ENCODE measurements at places on chromosomes 2 and 18.

DNA sequence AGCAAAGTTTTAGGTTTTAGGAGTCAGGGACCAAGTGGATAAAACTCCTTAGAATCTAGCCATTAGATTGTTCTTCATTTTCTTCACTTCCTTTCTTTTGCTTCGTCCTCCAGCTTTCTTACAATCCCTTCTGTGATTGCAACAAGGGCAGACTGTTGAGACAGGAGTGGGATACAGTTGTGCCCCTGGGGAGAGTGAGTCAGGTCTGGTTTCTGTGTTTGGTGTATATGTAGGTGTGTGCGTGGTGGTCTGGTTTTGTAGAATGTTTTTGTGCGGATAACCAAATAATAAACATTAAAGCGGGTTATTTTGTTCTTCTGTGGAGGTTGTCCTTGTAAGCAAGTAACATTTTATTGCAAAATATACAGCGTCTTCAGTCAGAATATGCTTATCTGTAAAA is 7.3 kb downstream of the INSIG2 start:
- DNase-seq = no peak

DNA sequence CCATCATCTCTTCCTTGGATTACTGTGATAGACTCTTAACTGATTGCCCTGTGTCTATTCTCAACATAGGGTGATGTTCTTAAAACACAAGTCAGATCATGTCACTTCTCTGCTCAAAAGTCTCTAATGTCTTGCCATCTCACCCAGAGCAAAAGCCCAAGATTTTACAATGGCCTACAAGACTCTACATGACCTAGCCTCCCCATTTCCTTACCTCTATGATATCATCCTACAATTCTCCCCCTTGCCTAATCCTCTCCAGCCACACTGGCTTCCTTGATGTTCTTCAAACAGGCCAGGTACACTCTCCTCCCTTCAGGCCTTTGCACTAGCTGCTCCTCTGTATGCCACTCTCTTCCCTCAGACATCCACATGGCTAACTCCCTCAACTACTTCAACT is 55.1 kb downstream of the ROCK1 start:
- DNase-seq = no peak

GRCh38 chr2:173955867-173956266 is 9.3 kb downstream of the SP3 start:
- no peak for DNase-seq

DNA sequence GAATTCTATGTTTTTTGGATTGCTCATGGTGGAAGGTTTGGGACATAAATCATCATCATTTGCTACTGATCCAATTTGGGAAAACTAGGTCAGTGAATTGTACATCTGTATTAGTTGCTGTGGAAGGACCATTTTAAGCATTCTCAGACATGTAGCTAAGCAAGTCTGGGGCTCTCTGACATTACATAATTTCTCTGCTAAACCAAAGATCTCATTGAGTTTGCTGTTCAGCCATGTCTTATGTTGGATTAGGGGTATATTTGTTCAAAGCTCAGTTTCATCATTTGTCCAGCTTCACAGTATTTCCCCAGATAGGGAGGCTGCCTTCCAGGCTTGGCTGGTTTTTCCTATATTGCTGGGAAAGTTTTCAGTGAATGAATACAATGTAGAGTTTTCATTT is 399.7 kb downstream of the MTX2 start:
- DNase-seq = no peak

DNA sequence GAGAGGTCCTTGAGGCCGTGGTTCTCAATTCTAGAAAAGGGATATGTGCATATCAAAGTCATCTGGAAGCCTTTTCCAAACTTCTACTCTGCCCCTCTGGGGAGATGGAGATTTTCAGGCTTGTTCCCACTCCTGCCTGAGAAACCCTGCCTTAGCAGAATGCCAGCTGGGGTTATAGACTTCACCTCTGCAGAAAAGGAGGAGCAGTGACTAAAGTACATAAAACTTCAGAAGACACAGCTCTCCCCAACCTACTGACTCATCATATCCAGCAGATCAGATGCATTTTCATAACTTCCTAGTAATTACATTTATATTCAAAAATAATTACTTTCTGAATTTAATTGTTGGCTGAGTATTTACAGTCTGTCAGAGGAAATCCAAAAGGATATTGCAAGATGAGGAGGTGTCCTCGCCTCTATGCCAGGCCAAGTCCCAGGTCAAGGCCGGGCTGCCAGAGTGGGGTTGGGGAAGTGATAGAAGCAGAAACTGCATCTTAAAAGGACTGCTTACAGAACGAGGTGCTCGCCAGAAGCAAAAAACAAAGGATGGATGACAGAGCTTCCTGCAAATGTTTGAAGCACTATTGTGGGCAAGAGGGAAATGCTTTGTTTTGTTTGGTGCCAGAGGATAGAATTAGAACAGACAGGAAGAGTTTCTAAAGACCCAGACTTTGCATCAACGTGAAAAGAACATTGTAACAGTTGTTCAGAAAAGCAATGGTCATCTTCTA is 75.6 kb upstream of the APCDD1 start:
- no peak for DNase-seq

GRCh38 chr18:77359561-77360314 is 110.1 kb downstream of the GALR1 start:
- DNase-seq = no peak

DNA sequence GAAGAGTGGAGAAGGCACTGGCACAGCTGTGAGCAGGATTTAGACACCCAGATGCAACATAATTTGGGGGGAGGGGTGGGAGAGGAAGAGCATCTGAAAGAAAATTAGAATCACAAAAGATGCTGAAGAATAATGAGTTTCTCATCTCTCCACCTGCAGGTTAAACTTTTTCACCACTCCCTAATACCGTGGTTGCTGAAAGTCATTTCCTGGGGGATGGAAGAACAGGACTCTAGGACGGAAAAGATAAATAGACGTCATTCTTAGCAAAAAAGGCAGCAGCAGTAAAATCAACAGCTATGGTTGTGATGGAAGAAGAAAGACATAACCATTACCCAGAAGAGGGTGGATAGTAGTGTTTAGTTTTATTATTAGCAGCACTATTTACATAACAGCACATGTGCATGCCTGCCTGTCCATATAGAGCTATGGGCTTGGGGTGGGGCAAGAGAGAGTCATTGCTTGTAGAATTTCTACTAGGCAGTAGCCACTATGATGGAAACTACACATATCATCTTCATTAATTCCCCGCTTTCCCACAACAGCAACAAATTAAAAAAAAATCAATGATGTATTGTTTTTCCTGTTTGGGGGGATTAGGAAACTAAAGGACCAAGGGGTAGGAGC is 212.2 kb downstream of the TRIB2 start:
- DNase-seq = no peak

DNA sequence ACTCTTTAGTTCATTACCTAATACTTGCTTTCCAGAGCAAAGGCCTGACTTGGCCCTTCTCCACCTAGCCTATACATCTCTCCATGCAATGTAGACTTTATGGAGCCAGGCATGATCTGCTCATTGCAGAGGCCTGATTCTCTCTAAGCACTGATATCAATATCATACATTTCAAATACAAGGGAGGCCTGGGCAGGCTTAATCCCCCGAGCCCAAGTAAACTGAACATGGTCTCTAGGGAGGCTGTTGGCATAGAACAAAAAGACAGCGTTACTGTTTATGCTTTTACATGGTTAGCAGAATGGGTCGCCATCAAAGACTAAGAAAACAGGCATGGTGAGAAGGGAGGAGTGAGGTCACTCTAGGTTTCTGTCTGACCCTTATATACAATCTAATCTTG is 695.1 kb downstream of the ZEB2 start:
- DNase-seq = no peak

DNA sequence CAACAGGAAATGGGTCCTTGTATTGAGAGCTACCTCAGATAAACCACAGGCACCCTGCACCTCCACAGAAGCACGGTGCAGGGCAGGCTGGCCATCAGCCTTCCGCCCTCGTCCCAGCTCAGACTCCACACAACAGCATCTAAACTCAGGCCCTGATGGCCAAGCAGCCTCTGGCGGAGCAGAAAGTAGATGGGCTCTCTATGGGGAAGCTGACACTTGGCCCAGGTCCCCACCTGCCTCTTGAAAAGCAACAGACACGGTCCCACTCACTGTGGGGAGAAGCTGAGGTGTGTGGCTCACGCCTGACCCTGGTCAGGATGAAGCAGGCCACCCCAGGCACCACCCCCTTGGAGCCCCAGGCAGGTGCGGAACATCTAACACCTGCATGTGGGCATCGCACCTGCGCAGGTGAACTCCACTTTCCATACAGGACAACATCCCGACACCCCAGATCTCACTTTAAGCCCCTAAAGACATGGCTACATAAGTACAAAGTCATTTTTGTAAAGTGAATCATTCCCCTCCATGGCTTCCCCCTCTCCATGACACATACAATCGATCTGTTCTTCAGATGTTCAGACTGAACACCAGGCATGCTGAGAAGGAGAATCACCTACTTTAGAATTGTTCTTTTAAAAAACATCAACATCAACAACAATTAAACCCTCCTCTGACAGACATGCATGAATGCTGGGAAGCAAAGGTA is 208.4 kb downstream of the ZBTB7C start:
- DNase-seq = no peak

DNA sequence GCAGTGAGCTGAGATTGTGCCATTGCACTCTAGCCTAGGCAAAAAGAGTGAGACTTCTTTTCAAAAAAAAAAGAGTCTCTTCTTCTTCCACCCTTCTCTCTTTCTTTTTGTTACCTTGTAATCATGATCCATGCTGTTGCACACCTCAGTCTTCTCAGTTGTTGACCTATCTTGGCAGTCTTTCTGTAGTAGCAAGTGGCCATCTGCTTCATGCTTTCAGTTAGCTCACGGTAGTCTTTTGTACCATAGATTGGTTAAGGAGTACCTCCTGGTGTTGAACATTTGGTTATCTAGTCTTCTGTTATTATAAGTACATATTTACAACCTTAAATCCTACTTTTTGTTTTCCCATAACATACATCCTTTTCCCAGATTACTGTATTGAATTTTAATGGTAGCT is 3.1 kb downstream of the GORASP2 start:
- DNase-seq = no peak

- no peak for DNase-seq
These were observed 30.0 kb upstream of the MBP start for GRCh38 chr18:77162580-77162979.

GRCh38 chr2:234003972-234004617 is 46.4 kb upstream of the SPP2 start:
- no peak for DNase-seq

DNA sequence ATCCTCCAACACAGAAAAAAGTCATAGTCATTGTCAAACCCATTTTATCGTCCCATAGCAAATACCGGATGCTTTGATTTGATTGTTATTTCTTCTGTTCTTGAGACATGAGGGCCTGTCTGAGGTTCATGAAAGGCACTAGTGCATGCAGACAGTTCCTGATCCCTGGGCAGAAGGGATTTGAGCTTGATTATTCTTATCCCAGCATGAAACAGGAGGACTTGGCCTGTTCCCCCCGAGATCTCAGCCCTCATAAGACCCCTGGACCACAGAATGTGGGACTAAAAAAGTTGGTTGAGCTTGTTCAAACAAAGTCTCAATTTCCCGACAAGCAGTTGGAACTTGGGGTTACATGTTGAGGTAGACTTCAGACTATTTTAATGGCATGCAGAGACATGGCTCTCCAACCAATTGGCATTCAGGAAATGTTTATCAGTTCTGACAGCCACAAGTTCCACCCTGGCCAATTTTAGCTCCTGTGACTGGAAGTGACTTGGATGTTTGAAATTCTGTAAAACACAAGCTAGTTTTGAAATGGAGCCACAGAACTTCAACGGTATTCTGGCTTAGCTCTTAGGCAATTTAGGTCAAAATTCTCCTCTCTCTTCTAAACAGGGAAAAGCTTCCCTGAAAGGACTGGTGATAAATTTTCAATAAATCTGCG is 366.9 kb upstream of the SLC14A2 start:
- DNase-seq = no peak

DNA sequence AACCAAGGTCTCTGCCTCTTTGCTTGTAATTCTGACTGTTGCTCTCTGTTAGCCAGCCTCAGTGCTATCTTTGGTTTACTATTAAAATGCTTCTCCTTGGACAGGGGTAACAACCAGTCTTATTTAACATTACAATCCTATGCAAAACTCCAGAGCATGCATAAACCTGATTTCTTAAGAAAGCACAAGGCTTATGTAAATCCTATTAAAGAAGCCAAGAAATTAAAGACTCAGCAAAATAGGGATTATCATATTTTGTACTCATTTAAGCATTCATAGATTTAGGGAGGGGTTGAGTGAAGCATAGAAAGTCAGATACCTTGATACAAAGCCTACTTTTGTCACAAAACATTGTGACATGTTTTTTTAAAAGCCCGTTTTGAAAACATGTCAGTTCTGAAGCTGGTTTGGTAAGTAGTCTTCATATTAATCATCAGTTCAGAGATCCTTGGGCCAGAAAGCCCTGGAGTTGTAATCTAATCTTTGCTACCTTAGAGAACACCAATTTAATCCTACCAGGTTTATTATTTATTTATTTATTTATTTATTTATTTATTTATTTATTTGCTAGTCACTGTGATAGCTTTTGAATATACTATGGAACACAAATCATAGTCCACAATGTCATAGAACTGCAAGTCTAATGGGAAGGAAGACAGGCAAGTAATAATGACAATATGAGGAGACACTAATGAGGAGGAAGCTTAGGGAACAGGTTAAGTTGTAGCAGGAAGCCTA is 158.0 kb upstream of the HNMT start:
- no peak for DNase-seq

DNA sequence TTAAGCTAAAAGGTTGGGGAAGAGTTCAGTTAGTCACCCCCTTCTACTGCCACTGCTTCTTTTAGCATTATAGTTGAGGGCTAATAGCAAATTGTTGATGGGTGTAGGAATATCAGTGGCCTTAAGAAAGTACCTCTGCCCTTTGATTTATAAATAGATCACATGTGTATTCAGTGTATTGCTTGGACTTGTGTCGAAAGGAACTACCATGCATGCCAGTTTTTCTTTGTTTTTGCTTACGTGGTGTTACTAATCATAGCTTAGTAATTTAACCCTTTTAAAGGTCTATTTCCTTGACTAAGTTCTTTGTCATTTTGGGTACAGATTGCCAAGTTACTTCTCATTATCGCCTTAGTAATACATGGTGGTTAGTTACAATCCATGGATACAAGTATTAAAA is 85.6 kb downstream of the MIB1 start:
- DNase-seq = no peak

DNA sequence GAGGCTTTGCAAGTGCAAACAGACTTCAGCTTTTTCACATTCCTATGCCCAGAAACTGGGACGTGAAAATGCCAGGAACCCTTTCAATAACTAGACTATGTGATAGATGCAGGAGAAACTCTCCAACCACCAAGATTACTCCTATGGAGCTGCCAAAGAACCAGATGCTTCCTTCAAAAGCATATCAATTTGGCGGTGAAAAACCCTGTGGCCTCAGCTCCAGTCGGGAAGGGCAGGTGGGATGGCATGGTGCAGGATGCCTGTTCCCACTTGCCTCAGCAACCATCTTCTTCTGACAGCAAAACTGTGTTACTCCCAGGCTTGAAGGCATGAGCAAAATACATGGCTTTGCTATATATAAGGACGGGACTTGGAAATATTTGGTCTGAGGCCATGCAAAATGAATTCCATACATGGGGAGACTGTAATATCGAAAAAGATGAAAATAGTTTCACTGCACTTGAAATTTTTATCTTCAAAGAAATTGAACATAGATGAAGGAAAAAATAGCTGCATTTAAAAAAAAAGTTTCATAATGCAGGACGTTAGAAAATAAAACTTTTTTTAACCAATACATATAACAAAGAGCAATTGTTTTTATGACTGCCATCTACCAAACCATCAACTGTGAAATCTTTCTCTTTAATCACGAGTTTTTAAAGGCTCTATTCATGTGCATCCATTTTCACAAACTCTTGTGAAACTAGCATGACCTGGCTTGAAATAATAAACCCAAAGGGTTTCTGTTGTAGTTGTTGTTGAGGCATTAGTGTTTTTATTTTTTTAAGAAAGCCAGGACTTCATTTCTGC is 99.1 kb downstream of the AFF3 start:
- no peak for DNase-seq
